ENCODE measurements at places on chromosomes 5 and 9. TPM values are rescaled to one million over a fixed set of nuclear protein-coding genes. Genes with fewer than 3 reads are reported as not detected.
A peak's percentile ranks its signal among the peaks of the same experiment; 100 is the strongest.

DNA sequence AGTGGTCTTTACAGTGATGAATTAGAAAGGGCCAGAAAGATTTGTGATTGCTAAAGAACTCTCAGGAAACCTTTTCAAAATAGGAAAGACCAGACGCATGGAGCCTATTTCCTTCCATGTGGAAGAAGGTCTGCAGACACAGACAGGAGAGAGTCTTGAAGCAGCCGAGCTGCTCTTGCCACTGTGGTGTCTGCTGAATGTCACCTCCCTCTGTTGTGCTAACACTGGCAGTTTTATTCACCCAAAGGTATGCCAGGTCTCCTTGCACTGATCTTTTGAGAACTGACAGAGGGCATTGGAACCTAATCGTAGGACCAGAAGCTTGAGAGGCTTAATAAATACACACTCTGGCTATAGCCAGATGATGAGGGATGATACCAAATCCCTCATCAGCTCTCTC lies 108.7 kb downstream of the SREK1 start:
- no peak for DNase-seq

DNA sequence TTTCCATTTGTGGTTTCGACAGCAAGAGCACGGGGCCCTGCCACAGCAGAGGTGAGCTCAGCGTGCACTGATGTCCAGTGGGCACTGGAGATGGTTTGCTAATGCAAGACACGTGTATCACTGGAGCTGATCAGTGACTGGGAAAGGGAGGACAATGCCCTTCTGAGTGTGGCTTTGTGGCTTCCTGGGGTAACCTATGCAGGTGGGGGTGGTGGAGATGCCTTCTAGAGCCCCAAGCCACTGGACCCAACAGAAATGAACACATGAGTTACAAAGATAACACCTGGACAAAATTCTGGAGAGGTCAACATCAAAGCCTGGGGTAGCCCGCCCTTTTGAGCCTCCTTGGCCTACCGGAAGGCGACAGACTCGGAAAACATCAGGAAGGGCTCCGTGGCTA lies 261.3 kb downstream of the CRB2 start:
- DNase-seq: no peak

GRCh38 chr5:145936401-145937131 lies at the start of gene SH3RF2:
Gene SH3RF2 (plus strand): TSS chr5:145936578. CDS start chr5:145937929, 1,351 bp downstream.
- peak; percentile 86 for DNase-seq

GRCh38 chr5:145944328-145944727 lies 8.0 kb downstream of the SH3RF2 start:
- no peak for DNase-seq

PCDHGA12 gene
- 0.42 TPM for polyA plus RNA-seq

- no peak for DNase-seq
These were observed 179.0 kb upstream of the PPP1R26 start for GRCh38 chr9:135300346-135301141.

TRMT10B gene
- 3.6 TPM for polyA plus RNA-seq

- no peak for DNase-seq
These were observed 186.2 kb downstream of the FANCC start for GRCh38 chr9:95131023-95131943.

GRCh38 chr5:180173875-180174586 lies 35.0 kb downstream of the RASGEF1C start:
- DNase-seq: no peak

ABLIM3 gene
- polyA plus RNA-seq: 5.5 TPM

GRCh38 chr5:23132231-23132630 lies 279.1 kb upstream of the CDH12 start:
- DNase-seq: no peak

DNA sequence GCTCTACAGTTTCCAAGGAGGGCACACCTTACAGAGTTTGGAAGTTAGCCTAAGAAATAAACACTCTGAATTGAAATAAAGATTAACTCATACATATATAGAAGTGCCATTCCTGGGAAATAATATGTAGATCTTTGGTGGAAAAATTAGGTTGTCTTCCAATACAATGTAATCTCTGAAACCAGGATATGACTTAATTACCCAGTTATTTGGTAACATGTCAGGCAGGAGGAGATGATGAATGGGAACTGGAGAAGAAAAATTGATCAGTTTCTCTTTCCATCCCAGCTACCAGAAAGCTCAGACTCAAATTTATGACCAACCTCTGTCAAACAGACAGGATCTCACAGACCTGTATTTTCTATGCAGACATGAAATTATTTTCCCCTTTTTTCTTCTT lies 215.2 kb upstream of the SNX2 start:
- no peak for DNase-seq

MVB12B gene
- polyA plus RNA-seq: 2.3 TPM

GLRA1 gene
- not detected for polyA plus RNA-seq

DNA sequence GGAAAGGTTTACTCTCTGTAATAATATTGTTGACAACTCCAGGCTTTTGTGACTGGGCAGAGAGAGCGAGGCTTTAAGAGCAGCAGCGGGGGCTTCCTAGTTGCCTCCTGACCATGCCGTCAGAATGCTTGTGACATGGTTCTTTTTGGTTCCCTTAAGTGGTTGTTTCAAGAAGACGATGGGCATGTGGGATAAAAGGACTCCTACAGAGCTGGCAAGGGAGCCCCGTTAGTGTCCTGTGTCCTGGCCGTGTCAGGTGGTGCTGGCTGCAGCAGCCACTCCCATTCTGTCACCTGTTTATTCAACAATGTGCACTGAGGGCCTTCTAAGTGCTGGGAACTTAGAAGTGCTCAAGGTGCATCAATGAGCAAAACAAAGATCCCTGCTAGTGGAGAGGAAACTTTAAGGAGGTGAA lies 19.7 kb downstream of the LCP2 start:
- no peak for DNase-seq

CDH12 gene
- not detected for polyA plus RNA-seq

DNA sequence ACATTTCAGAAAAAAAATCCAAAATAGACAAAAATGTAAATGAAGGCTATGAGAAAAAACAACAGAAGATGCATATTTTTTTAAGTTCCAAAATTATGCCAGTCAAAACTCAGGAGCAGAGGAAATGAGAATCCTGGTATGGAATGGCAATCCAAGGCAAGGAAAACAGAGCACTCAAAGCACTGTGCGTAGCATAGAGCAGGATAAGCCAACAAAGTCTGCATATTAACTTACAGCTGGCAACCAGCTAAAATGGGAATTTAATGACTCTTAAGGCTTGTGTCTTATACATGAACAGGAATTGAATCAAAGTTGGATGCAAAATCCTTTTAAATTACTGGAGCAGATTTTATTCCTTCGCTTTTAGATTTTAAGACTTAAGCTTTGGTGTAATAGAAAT lies 203.5 kb upstream of the DAPK1 start:
- no peak for DNase-seq

GRCh38 chr5:54093081-54093492 lies 217.3 kb downstream of the ARL15 start:
- peak; percentile 86 for DNase-seq

- peak; percentile 18 for DNase-seq
These were observed 10.4 kb upstream of the ZBTB43 start for GRCh38 chr9:126794441-126794840.

- DNase-seq: no peak
These were observed 182.2 kb upstream of the SMARCA2 start for GRCh38 chr9:1832960-1833359.

GRCh38 chr9:123927625-123928532 lies 2.0 kb downstream of the DENND1A start:
- DNase-seq: no peak

TICAM2 gene
- polyA plus RNA-seq: 2.0 TPM

GRCh38 chr5:178126556-178126955 lies 4.3 kb upstream of the RMND5B start:
- DNase-seq: no peak

DNA sequence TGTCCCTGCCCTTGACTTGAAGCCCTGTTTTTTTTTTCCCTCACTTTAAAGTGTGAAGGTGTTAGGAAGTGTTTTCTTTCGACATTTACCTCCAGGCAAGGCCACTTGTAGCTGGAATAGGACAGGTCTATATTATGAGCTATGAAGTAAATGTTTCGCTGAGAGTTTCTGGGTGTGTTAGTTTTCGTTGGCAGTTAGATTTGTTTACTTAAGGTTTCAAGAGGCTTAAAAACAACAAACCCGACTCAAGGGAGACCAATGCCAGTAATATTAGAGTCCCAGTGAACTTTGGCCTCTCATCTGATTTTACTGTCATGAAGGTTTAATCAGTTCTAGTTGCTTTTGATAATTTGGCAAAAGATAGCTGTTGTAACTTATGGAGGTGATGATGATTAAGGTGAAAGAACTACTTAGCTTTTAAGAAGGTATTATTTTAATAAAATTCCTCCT lies 25.2 kb downstream of the OCLN start:
- DNase-seq: no peak

DNA sequence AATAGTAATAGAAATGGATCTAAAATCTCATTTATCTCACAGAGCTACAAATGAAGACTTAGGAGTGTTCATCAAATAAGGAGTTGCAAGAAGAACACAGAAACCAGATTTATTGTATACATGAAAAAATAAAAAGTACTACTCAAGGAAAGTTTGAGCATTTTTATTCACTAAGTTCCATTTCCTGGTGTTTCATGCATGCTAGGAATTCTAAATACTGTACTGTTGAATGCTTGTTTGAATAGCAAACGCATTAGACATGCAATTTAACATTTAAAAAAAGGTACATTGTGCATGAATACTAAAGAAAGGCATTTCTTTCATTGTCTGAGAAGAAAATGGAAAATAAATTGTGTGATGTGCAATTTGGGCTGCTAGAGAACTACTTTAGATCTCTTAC lies 52.1 kb downstream of the C6 start:
- DNase-seq: no peak

DNA sequence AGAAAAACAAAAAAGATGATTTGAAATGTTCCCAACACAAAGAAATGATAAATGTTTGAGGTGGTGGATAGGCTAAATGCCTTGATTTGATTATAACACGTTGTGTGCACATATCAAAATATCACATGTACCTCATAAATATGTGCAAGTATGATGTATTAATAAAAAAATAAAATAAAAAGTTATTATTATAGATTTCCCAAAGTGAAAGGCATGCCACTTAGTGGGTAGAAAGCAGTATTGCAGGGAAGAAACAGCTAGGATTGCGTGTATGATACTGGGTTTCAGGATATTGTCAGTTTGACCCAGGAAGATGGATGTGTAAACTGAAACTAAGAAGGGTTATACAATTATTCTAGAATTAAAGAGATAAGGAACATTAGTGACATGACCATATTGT lies 3.6 kb upstream of the TMEM38B start:
- DNase-seq: no peak

DNA sequence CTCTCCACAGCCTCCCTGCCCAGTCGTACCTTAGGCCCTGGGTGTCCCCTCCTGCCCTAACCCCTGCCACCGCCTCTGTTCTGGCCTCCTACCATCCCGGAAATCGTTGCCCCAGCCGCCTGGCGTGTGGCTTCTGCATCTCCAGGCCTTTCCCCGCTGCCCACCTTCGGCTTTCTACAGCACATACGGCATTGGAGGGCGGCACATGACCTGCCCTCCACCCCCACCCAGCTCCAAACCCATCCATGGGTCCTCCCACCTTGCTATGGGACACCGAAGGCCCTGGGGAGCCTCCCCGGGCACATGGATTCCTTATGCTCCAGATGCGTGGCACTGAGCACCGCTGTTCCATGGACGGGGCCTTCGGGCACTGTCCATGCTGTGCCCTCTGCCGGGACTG lies 32.0 kb downstream of the FGF18 start:
- DNase-seq: no peak

- DNase-seq: no peak
These were observed 212.8 kb downstream of the PIK3R1 start for GRCh38 chr5:68428231-68428811.

NUTM2G gene
- not detected for polyA plus RNA-seq

GRCh38 chr5:11579351-11579750 lies 324.9 kb downstream of the CTNND2 start:
- no peak for DNase-seq

PCDHA10 gene
- not detected for polyA plus RNA-seq

- no peak for DNase-seq
These were observed 37.2 kb downstream of the COL27A1 start for GRCh38 chr9:114192539-114192938.

DNA sequence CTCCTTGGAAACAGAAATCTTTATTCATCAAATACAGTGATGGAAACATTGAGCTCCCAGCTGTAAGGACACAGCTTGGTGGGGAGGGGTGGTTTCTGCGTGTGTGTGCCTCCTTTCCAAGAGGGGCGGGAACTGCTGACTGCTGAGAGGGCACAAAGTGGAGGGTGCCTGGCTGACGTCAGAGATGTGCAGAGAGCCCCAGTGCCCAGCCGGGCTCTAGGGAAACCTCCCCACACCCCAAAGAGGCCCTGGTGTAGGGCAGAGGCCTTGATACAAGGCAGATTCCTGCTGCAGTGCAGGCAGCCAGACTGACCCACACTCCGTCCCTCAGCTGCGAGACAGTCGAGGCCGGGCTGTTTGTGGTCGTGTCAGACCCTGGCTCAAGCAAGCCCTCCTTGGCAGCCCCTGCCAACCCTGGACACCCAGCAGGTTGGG lies 191.0 kb downstream of the CACNA1B start:
- DNase-seq: no peak

ANKRD18B gene
- 7.4 TPM for polyA plus RNA-seq

DNA sequence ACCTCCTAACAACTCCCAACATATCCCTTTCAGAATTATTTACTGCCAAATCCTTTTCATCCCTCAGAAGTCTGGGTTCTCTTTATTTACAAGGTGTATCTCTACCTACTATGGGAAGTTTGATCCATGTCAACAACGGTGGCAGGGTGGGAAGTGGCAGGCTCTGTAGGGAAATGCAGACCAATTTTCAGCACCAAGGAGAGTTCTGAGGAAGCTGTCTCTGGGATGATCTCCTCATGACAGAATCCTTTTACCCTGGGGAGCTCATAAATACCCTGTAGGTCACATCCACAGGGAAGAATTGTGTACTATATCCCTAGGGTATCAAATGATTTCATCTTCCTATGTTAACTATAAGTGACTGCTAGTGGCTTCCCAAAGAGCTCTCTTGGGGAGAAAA lies 107.8 kb upstream of the NEK6 start:
- peak; percentile 16 for DNase-seq

FOXD4 gene
- polyA plus RNA-seq: 0.16 TPM
